ENCODE measurements at places on chromosomes 5 and 9. TPM values are rescaled to one million over a fixed set of nuclear protein-coding genes. Genes with fewer than 3 reads are reported as not detected.

GRCh38 chr9:127177231-127177630 is 54.8 kb upstream of the ANGPTL2 start:
- DNase-seq, result no peak

Gene NEUROG1
- not detected for total RNA-seq

- DNase-seq, result no peak
Observed at GRCh38 chr9:107929443-107929842, 439.9 kb upstream of the KLF4 start.

- DNase-seq, result no peak
Observed at GRCh38 chr5:10489810-10490426, 48.2 kb downstream of the ROPN1L start.

Gene SNAPC4
- total RNA-seq, result 9.1 TPM

- no peak for DNase-seq
Observed at GRCh38 chr5:74310997-74311930, 329.3 kb downstream of the ENC1 start.

Gene GFI1B
- total RNA-seq, result not detected

DNA sequence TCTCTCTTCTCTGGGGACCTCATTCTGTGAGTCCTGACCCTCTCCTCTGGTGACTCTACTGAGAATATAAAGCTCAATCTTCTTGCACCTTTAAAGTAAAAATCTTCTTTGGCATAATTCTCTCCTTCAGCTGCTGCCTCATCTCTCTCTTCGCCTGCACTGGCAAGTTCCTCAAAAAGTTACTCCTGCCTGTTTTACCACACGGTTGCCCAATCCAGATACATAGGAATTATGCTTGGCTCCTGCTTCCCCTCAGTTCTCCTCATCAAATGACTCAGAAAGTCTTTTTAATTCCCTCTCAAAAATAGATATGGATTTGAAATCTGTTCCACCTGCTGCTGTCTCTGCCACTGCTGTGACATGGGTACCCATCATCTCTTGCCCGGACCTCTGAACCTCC is 14.4 kb upstream of the HRCT1 start:
- DNase-seq, result no peak

- no peak for DNase-seq
Observed at GRCh38 chr5:74199005-74199404, 441.5 kb downstream of the ENC1 start.

Gene SLC2A6
- 7.6 TPM for total RNA-seq

DNA sequence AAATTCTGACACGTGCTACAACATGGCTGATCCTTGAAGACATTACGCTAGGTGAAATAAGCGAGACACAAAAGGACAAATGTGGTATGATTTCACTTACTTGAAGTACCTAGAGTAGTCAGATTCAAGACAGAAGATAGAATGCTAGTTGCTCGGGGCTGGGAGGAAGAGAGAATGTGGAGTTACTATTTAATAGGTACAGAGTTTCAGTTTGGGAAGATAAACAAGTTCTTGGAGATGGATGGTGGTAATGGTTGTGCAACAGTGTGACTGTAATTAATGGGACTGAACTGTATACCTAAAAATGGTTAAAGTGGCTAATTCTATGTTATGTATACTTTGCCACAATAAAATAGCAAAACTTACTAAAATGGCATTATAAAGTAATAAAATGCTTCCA is 34.4 kb downstream of the PAM start:
- no peak for DNase-seq

DNA sequence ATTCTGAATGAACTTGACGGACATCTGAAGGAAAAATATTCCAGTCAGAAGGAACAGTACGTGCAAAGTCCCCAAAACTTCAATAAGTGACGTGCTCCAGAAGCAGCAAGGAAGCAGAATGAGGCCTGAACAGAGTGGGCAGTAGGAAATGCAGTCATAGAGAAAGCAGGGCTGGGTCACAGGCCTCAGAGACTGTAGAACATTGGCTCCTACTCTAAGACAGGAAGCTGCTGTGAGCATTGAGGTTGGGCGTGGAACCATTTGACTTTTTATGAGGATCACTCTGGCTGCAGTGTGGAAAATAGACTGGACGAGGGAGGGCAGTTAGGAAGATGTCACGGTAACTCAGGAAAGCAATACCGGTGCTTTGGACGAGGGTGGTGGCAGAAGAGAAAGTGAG is 64.0 kb downstream of the DOCK8 start:
- DNase-seq, result no peak

Gene DOCK8
- 5.9 TPM for total RNA-seq

Gene SH3RF2
- 0.26 TPM for total RNA-seq

DNA sequence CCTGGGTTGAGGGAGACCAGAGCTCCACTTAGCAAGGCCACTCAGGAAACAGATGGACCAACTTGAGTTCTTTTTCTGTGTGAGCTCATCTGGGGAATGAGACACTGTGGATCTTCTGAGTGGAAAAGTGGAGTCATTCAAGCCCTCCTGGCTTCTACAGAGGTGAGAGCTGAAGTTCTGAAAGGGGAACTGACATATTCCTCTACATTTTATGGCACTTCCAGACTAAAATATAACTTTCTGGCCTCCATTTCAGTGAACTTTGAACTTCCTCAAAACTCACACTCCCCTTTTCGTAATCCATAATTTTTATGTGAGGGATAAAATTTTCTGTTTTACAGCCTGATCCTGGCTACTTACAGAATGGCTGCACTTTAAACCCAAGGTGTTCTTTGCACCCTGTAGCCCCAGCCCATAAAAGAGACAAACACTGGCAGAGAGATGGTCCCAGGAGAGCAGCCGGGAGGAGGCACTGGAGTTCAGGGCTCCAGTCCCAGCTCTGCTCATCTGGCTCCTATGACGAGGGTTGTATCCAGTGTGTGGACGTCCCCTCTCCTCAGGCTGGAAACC is 10.8 kb downstream of the SPAAR start:
- DNase-seq, result no peak

DNA sequence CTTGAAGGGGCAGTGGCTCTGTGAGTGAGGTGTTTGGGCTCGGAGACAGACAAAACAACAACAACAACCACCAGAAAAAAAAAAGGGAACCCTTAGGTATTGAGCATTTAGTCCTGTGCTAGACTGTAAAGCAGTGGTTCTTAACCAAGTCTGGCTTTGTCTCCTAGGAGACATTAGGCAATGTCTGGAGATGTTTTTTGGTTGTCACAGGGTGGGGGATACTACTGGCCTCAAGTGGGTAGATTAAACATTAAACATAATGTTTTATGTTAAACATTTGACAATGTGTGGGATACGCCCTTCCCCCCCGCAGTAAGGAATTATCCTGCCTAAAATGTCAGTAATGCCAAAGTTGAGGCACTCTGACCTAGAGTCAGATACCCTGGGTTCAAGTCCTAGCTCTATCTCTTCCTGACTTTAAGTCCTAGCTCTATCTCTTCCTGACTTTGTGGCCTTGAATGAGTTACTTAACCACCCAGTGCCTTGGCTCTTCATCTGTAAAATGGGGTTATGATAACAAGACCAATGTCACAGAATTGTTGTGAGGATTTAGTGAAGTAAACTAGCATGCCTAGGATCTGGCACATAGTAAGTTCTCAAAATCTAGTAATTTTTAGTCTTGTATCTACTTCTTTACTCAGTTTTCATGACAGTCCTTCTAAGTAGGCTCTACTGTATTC is 1.8 kb downstream of the TRIM32 start:
- DNase-seq, result no peak

DNA sequence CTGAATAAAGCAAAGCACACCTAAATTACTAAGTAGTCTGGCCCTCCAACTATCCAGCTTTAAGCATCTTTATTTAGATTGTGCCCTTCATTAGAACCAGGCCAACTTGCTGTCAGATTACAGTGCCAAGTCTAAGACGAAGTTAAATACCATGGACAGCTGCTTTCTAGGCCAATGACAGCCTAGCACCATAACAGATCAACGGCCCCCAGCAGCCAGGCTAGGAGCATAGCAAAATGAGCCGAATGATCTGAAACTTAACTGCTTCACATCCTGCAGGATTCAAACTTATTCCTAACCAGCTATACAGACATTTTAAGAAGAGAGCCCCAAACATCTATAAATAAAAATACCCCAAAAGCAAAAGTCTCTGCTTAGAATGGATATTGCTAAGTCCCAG is 6.8 kb downstream of the SLC24A2 start:
- DNase-seq, result no peak

- DNase-seq, result no peak
Observed at GRCh38 chr5:116135344-116135743, 50.5 kb downstream of the COMMD10 start.

DNA sequence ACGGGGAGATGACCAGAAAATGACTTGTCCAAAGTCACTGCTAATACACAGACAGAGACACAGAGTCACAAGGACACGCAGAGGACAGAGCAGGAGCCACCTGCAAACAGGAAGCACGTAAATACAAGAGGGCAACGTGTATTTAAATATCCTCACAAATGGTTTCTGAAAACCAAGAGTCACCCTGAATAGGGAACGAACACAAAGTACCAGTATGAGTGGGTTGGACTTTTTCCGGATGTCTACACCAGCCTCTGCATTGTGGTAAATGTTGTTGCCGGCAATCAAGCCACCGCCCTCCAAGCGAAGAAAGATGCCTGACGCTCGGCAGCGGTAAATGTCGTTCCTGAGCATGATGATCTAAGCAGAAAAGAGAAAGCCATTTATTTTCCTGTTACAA is 44.5 kb downstream of the FBXO10 start:
- no peak for DNase-seq

Gene ADGRV1
- not detected for total RNA-seq

Gene PDGFRB
- total RNA-seq, result 6.1 TPM

All from MG63 (cell line).